ENCODE measurements at places on chromosomes 7 and 10.
A peak's percentile ranks its signal among the peaks of the same experiment; 100 is the strongest.

GRCh38 chr10:44963772-44964633, 4.4 kb downstream of the RASSF4 start:
- DNase-seq, result no peak

- DNase-seq, result no peak
Observed at GRCh38 chr7:99644431-99644830, 27.7 kb downstream of the ZSCAN25 start.

DNA sequence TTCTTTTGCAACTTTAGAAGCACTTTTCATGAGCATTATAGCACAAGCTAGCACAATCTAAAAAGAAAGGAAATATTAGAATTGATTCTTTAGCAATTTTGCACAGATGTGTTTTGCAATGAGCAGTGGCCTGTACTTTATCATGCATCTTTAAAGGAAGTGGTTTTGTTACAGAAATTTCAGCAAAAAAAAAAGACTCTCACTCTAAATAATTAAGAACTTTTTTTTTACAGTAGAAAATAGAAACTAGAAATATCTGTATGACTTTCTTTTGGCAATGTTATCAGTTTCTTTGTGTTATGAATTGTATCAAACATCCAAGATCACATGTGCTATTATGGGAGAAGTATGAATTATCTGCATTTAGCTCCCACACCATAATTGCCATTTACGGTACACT, 195.7 kb upstream of the KLF6 start:
- DNase-seq, result no peak

DNA sequence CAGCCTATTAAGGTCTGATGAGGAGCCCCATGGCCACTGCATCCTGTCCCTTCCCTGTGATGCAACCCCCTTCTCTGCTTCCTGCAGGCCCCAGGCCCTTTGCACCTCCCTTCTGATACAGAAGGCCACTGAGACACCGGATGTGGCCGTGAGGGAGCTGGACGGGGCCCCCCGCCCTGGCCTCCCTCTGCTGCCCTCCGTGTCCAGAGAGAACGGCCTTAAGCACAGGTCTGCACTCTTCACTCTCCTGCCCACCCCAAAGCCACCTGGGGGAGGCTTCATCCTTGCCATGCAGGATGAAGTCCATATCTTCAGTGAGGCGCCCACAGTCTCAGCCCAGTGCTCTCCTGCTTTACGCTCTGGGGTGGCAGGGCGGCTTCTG, 86.9 kb upstream of the GNA12 start:
- no peak for DNase-seq

GRCh38 chr10:23343591-23344240, 881 bp downstream of the C10orf67 start:
- DNase-seq, result peak; percentile 48
